ENCODE measurements at places on chromosomes 11 and 22.
A peak's percentile ranks its signal among the peaks of the same experiment; 100 is the strongest.

DNA sequence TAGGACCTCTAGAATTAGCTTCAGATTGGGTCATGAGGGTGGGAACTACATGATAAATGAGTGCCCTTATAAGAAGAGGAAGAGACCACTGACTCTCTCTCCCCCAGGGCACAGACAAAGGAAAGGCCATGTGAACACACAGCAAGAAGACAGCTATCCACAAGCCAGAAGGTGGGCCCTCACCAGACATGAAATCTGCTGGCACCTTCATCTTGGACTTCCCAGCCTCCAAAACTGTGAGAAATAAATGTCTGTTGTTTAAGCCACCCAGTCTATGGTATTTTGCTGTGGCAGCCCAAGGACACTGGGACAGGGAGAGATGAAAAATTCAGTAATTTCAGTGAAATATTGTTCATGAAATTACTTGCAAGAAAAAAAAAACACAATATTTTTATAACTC, 5.9 kb downstream of the RBFOX2 start:
- DNase-seq: no peak

GRCh38 chr11:106523921-106524320, 446.5 kb downstream of the AASDHPPT start:
- no peak for DNase-seq

DNA sequence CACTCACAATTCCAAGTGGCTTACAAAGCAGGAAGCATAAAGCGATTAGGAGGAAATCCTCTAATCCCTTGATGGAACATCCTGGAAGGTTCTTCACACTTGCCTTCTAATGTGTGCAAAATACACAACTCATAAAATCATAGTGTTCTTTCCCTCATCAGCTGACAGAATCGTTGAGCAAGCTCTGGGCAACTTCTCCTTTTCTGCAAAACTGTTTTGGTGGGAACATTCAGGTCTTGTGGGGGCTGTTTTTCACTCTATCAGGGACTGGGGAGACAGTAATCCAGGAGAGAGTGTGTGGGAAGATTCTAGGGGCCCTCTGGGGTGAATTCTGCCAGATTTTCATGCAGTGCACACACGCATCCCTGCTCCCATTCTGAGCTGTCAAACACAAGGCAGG, 53.2 kb downstream of the IRAG1 start:
- DNase-seq: no peak

DNA sequence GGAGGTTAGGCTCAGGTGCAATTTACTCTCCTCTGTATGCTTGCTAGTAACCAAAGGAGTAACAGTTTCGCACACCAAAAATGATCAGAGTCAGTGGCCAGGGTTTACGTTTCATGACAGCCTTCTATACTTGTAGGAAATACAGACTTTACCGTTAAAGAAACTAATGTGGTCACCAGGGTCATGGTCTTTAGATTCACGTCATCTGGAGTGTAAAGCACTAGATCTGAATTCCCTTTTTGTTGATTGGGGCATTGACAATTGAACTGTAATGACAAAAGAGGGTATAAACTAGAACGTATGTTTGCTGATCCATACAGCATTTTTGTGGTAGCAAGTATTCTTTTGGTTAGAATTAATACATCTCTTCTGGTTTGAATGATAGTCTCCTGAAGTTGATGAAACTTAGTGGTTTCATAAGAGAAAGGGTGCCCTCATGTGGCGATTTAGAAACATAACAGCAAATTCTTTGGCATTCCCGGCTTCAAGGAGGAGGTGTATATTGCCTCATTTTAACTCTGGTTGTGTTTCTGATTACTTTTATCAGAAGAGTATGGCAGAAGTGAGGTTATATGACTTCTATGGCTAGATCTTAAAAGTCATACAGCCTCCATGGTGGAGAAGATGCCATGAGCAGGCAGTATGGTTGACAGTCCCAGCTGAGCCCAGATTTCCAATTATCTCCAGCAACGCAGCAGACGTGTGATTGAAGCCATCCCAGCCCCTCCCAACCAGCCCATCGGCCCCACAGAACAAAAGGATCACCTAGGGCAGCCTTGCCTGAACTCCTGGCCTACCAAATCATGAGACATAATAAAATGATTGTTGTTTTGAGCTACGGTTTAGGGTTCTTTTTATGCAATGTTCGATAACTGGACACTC, 35.1 kb downstream of the MMP7 start:
- DNase-seq: peak; percentile 66

GRCh38 chr22:19766511-19767426, 6.2 kb downstream of the TBX1 start:
- DNase-seq: peak; percentile 43

- no peak for DNase-seq
Observed at GRCh38 chr11:28274216-28274615, 166.0 kb downstream of the METTL15 start.

- no peak for DNase-seq
Observed at GRCh38 chr22:17878941-17879340, 104.7 kb upstream of the BID start.

DNA sequence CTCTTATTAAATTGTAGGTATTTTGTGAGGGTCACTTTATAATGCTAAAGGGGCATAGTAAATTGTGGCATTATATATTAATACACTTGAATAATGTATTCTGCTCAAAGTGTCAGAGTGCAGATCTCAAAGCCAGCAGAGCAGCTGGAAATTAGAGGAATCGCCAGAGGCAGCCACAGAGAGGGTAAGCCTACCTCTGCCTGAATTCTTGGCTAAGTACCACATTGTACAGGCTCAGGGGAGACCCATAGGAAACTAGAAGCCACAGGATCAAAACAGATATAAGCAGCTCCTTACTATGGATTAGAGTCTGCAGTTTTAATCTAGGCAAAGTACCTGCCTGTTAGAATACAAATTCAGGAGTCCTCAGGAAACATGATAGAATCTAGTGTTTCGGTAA, 249.3 kb downstream of the DDX10 start:
- no peak for DNase-seq

GRCh38 chr11:18669219-18669596, 29.4 kb upstream of the TMEM86A start:
- DNase-seq: peak; percentile 41

DNA sequence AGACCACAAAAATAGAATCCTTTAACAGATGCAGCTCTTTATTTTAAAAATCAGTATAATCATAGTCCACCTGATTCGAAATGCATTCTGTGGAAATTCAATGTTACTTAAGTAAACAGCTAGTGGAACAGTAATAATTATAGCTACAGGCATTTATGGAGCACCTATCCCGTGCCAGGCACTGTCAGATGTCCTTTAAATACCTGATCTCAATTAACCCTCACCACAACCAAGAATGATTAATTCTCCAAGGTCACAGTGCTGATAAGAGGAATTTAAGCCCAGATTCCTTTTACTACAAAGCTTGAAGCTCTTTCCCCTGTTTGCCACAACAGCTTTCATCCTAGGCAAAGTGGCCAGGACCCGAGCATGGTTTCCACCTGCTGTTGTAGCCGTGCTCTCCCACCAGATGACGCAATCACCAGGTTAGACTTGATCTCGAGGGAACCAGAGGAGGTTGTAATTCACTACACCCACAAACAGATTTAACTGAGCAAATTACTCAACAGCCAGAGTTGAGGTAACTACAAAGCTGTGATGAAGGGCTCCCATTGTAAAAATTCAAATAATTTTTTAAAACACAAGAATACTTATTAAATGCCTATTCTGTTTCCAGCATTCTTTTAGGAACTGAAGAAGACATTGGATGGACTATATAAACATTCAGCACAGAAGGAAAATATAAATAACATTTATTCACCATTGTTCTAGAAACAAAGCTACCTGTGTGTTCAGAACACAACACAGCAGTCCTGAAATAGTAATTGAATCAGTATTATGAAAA, 10.3 kb downstream of the PRDM10 start:
- DNase-seq: peak; percentile 48

DNA sequence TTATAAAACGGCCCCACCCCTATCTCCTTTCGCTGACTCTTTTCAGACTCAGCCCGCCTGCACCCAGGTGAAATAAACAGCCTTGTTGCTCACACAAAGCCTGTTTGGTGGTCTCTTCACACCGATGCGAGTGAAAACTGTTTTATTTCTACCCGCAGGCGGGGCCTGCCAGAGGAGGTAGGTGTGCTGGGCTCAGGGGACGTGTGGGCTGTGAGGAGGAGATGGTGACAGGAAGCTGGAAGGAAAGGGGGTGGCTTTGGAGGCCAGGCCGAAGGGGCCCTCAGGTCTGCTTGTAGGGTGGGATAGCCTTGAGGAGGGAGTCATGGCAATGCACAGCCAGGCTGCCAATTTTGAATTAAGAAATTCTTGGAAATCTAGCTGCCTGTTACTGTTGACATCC, 21.3 kb upstream of the KRTAP5-7 start:
- DNase-seq: no peak

GRCh38 chr11:35619855-35620640, 1.8 kb downstream of the FJX1 start:
- DNase-seq: peak; percentile 66

- DNase-seq: no peak
Observed at GRCh38 chr11:8062781-8063257, 18.2 kb upstream of the TUB start.

GRCh38 chr11:8870411-8871170, 40.4 kb upstream of the AKIP1 start:
- peak; percentile 73 for DNase-seq

DNA sequence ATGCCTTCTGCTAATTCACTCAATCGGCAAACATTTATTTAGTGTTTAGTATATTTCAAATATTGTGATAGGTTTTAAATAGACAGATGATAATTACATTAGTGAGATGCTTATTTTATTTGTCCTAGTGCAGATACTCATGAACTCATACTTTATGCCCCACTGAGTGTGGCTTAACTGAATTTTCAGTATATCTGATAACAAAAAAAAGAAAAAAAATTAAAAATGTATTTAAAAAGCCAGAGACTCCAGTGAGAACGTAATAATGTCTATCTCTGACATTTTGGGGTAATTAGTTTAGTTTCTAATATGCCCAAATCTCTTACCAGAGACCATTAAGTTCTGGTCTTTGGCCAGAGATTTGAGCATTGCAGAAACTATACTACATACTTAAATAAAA, 332.6 kb upstream of the CHORDC1 start:
- DNase-seq: no peak

GRCh38 chr22:29574762-29575450, 6.0 kb downstream of the NIPSNAP1 start:
- DNase-seq: no peak

GRCh38 chr11:61596542-61596941, 15.7 kb upstream of the SYT7 start:
- DNase-seq: no peak

DNA sequence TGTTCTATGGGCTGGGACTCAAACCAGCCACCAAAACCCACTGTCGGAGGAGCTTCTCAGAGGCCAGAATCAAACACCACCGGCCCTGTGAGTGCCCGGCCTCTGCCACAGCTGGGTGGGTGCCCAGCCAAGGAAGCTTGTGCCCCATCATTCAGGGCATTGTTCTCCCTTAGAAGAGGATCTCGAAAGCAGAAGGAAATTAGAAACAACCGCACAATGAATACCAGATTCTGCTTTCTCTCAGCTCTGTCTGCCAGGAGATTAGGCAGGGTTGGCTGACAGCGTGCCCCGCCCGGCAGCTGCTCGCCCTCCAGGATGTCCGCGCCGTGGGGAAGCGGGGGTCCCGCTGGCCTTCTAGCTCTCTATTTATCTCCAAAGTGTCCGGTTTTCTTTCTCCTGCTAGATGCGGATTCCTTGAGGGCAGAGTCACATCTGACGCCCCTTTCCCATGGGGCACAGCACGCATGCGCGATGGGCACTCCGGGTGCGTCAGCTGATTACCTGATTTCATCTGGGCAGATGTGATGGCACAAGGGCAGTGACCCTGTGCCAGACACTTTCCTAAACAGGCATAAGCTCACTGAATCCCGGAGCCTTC, 25.5 kb downstream of the SCGB1A1 start:
- DNase-seq: peak; percentile 83

DNA sequence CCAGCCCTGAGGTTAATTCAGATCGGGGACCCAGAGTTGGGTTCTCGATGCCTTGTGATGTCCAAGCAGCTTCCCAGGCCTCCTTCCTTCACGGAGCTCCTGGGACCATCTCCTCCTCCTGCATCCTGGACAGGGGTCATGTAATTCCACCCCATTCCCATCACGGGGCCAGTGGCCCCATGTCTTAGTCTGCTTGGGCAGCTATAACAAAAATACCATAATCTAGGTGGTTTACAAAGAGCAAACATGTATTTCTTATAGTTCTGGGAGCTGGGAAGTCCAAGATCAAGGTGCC, 41.7 kb upstream of the PRDM11 start:
- DNase-seq: no peak

DNA sequence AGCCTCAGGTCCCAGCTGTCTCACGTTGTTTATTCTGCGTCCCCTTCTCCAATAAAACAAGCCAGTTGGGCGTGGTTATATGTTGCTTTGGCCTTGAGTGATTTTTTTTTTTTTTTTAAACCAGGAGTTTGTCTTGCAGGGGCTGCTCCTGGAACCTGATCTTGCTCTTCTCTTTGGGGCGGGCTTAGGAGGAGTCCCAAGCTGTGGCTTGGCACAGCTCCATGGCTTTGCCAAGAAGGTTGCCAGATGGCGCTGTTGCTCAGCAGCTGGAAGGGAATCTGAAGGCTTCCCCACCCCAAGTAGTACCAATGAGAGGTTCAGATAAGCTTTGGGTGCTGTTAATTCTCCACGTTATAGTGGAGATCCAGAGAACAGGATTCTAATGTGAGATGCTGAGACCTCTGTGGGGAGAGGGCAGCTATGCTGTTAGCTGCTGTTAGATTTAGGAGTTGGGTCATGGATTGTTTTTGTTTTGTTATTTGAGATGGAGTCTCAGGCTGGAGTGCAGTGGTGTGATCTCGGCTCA, 2.0 kb upstream of the FERMT3 start:
- peak; percentile 95 for DNase-seq

- peak; percentile 29 for DNase-seq
Observed at GRCh38 chr11:13012056-13012661, 3.0 kb downstream of the RASSF10 start.

DNA sequence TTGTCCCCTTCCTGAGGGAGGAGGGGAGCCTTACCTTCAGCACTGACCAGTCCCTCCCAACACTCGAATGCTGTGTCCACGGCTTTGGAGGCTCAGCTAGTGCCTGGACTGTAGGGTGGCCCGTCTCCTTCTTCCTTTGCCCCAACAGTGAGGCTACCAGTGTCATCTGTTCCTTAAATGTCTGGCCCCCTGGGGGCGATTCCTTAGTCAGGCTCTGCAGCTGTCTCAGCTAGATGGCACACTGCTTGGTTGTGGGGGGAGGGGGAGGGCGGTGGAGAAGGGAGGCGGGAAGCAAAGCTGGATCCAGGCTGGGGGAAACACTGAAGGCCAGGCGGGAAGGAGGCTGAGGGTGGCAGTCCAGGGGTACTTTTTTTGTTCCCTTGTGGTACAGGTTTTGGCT, at the start of gene IGSF22:
TSS of gene IGSF22 (minus strand) at position 149 of the 400 bp plus-strand sequence. CDS start 1,952 bp downstream, outside the sequence.
- DNase-seq: no peak

All from Daoy (cell line).